Activated CD8-positive, alpha-beta memory T cell treated with anti-CD3 and anti-CD28 coated beads, Interleukin-2, amount 50 U/mL, for 48 hours (primary cell): ENCODE measurements at places on chromosomes 5 and 9.

DNA sequence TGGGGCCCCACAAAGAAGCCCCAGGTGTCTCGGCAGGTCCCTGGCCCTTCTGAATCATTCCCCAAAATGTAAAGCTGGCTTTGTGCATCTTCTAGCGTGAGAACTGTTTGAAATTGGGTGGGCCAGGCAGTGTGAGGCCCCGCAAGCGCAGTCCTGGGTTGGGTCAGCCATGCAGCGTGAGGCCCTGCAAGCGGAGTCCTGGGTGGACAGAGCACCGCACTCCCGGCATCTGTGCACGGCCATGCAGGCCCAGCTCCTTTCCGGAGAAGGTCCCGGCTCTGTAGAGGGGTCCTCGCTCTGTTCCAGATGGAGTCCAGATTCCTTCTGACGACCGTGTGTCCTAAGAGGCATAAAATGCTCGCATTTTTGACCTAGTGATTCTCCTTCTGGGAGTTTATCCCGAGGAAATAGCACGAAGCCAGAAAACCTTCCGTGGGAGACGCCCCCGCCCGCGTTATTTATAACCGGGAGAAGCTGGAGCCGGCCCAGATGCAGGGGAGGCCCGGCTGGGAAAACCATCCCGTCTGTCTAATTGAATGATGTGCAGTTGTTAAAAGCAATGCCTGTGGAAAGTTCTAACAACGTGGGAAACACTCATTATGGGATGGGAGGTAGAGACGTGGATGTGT, 19.4 kb upstream of the NOTCH1 start:
- no peak for DNase-seq

GRCh38 chr5:160341309-160341870, 29.0 kb upstream of the CCNJL start:
- no peak for DNase-seq

DNA sequence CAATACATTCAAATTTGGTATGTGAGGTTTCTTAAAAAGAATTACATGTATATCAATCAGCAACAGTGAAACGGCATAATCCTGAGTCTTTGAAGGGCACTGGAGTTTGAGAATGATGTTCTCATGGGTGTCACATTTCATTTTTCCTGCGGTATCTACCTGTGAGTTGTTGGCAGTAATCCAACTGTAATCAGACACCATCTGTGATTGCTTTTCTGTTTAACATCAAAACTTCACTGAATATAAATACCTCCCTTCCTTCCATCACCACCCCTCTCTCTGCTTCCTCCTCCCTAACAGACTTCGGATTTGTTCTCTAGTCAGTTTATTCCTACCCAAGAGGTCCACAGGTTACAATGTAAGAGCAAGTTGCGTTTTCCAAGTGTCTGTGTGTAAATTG, 275.2 kb upstream of the PCSK5 start:
- no peak for DNase-seq

- DNase-seq, result no peak
Measured at GRCh38 chr9:16527573-16527972, 342.9 kb downstream of the BNC2 start.

GRCh38 chr5:89850513-89850865, 559.1 kb downstream of the CETN3 start:
- no peak for DNase-seq

- DNase-seq, result no peak
Measured at GRCh38 chr5:133332439-133333024, 279.8 kb downstream of the FSTL4 start.

GRCh38 chr5:32044939-32045338, 129.2 kb downstream of the GOLPH3 start:
- DNase-seq, result no peak

DNA sequence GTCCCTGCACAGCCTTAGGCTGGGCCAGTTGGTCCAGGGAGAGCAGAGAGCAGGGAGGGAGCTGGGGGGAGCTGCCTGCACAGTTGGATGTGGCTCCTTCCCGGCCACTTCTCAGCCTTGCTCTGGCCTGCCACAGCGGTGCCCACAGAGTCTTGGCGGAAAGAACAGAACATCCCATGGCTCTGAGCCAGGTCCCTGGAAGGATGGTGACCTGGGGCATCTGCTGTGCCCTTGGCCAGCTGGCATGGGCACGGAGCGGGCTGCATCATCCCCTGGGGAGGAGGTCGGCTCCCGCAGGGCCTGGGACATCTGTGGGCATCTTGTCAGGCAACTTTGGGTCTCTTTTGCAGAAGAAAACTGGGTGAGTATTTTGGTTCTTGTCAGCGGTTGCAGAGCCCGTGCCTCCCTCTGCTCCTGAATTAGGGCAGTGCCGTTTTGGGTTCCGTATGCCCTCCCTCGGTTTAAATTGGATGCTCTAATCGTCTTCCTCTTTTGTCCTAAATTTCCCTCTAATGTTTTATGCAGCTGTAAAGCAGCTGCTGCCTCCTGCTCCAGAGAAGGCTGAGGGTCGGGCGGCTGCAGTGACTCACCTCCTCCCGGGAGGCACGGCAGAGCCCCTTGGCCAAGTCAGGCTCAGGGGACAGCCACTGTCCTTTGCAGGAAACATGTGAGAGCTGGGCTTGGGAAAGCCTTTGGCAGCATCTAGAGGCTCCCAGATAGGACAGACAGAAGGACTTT, 10.5 kb upstream of the NACC2 start:
- no peak for DNase-seq

DNA sequence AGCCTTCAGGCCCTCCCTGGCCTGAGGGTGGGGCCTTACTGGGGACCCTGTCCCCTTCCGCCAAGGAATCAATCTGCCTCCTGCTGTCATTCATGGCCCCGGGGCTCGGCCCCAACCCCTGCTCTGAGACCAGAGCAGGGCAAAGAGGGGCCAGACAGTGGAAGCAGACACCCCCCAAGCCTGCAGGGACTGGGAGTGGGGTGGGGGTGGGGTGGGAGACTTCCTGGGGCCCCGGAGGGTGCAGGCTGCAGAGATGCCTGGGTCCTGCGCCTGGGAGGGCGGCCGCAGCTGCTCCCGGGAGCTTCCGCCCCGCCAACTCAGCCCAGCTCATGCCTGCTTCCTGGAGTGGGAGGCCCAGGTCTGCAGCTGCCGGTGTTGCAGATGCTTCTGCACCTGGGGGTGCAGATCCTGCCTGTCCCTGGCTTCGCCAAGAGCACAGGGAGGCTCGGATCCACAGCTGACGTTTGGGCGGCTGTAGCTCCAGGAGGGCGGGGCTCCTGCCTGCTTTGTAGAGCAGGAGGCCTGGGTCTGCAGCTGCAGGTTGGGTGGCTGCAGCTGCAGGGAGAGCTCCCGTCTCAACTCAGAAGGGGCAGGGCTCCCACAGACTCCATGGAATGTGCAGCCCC, 6.2 kb downstream of the KIF4B start:
- no peak for DNase-seq
